HT-29 (cell line): ENCODE measurements at places on chromosomes 16 and 17. TPM values are rescaled to one million over a fixed set of nuclear protein-coding genes. Genes with fewer than 3 reads are reported as not detected.
A peak's percentile ranks its signal among the peaks of the same experiment; 100 is the strongest.

CCL4L2 gene
- total RNA-seq: not detected in 2 replicates

AOC2 gene
- total RNA-seq: 1.6 and 1.8 TPM in 2 replicates

MVP gene
- total RNA-seq: 157 and 185 TPM in 2 replicates

TK1 gene
- 379 and 400 TPM in 2 replicates for total RNA-seq

PDILT gene
- not detected in 2 replicates for total RNA-seq

ZNF689 gene
- 4.9 and 7.7 TPM in 2 replicates for total RNA-seq

GAS7 gene
- total RNA-seq: 0.13 and 2.1 TPM in 2 replicates

SLC13A2 gene
- not detected in 2 replicates for total RNA-seq

PRSS22 gene
- 97.1 and 114 TPM in 2 replicates for total RNA-seq

ARRB2 gene
- 30.4 and 32.3 TPM in 2 replicates for total RNA-seq

GRIN2A gene
- total RNA-seq: not detected in 2 replicates

TMED6 gene
- total RNA-seq: 0.10 TPM in 1 of 2 replicates, not detected in the other

- DNase-seq: no peak
Observed at GRCh38 chr16:20781697-20782096, 17.9 kb downstream of the ACSM3 start.

DNA sequence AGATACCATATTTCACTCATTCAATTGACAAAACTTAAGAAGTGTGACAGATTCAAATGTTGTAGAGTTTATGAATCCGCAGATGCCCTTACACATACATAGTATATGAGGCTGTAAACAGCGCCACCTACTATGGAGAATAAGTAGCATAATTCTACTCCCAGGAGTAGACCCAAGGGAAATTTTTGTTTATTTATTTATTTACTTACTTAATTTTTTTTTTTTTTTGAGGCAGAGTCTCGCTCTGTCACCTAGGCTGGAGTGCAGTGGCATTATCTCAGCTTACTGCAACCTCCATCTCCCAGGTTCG, 35.5 kb downstream of the GAN start:
- DNase-seq: peak; percentile 49

GRCh38 chr16:59047114-59047513, 313.0 kb upstream of the GOT2 start:
- no peak for DNase-seq

- DNase-seq: no peak
Observed at GRCh38 chr16:66188917-66189725, 177.4 kb upstream of the CDH5 start.

DNA sequence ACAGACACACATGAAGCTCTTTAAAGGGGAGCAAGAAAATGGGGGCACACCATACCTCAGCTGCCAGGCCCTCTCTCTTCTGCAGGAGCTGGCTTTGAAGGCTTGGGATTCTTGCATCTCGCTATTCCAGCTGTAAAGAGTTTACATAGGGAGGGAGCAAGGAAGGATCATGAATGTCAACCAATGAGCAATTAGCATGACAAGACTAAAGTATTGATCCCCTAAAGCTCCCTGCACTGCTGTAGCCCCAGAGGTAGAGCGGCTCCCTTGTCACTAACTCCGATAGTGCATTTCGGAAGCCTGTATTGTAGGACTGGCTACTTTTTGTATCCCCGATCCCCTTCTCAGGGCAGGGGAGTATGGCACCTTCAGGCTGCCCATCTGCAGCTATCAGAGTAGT, 113.4 kb upstream of the PMFBP1 start:
- no peak for DNase-seq

DNA sequence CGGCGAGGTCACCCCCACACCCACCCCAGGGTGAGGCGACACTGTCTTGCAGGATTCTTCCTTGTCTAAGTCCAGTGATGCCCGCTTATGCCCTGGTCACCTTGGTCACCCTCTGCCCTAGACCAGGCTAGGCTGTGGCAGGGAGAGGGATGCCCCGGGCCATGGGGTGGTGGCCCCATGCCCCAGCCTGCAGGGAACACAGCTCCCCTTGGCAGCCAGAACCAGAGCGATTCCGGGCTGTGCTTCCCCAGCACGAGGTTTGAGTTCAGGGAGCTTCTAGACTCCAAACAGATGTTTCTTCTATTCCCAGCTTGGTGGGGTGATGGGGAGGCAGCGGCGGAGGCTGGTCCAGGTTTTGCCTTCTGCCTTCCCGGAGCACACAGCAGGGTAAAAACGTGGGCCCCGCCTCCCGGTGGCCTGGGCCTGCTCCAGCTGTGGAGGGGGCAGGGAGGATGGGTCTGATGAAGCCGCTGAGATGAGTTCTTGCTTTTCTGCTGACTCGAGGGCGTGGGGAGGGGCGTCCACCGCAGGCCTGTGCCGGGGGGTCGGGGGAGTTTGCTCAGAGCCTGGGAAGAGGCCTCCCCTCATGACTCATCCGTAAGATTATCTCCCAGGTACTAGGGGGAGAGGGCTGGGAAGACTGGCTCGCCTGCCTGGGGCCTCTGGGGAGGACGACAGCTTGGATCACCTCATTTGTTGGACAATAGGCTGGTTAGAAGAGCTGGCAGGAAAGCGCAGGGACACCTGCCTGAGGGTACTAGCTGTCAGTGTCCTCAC, 15.4 kb downstream of the SMTNL2 start:
- DNase-seq: no peak

- DNase-seq: no peak
Observed at GRCh38 chr17:27529230-27529796, 73.1 kb downstream of the KSR1 start.

- DNase-seq: no peak
Observed at GRCh38 chr17:65848751-65849150, 287.3 kb upstream of the AXIN2 start.

DNA sequence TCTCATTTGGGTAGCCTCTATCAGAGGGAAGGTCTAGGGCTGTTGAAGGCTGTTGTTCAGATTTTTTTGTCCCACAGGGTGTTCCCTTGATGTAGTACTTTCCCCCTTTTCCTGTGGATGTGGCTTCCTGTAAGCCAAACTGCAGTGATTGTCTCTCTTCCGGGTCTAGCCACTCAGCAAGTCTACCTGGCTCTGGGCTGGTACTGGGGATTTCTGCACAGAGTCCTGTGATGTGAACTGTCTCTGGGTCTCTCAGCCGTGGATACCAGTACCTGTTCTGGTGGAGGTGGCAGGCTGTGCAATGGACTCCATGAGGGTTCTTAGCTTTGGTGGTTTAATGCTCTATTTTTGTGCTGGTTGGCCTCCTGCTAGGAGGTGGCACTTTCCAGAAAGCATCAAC, 23.3 kb upstream of the CCR7 start:
- DNase-seq: no peak

GRCh38 chr16:55349867-55350266, 25.9 kb downstream of the IRX6 start:
- DNase-seq: no peak

- DNase-seq: no peak
Observed at GRCh38 chr16:46916980-46917379, 32.8 kb downstream of the GPT2 start.

- no peak for DNase-seq
Observed at GRCh38 chr17:57782647-57783337, 37.7 kb upstream of the CCDC182 start.

DNA sequence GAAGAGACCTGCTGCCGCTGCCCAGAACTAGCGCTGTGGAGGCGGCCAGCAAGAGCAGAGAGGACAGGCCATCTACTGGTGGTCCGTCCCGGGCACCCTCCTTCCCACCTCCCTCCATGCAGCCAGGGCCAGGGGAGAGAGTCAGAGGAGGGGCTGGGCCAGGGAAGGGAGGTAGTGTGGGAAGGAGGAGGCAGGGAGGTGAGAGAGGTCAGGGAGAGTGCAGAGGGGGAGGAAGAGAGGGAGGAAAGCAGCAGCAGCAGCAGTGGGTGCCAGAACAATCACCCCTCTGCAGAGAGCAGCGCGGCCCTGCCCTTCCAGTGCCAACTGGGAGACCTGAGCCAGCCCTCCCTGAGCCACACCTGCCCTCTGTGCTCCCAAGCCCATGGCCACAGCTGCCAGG, 6.6 kb downstream of the C16orf95 start:
- no peak for DNase-seq

GRCh38 chr17:79593636-79594035, 17.2 kb downstream of the RBFOX3 start:
- no peak for DNase-seq

- DNase-seq: peak; percentile 27
Observed at GRCh38 chr17:16419074-16419928, 3.9 kb downstream of the TRPV2 start.

DNA sequence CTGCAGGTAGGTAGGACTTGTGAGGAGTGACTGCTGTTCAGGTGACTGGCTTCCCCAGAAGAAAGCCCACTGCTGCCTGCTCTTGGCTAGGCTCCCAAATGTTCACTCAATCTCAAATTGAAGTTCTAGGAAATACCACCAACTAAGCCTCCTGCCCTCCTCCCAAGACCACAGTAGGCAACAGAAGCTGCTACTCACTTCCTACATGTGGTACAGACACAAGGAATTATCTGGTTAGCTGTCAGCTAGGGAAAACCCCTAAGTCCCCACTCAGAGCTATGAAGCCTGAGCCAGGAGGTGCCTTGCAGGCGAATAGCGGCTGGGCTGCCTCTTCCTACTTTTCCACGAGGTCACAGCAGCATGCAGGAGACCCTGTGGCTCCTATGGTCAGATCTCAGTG, 4.9 kb downstream of the FBXO39 start:
- no peak for DNase-seq

GRCh38 chr17:78120971-78121800, 7.4 kb downstream of the TMC6 start:
- DNase-seq: no peak

DNA sequence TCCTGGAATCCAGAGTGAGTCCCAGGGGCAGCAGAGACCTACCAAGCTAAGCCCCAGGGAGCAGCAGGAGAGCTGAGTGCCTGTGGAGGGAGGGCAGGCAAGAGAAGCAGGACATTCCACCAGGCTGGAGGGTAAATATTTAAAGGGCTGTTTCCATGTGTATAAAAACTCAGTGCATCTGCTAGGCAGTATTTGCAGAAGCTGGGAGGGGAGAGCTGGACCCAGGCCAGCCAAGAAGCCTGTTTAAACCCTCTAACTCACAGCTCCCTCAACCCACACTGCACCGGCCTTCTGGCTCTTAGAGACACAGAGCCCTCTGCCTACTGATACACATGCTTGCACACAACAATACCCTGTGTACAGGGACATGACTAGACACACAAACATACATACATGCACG, 22.5 kb upstream of the TMEM132E start:
- DNase-seq: no peak

GRCh38 chr17:29059281-29059680, 16.3 kb downstream of the PIPOX start:
- peak; percentile 55 for DNase-seq

- no peak for DNase-seq
Observed at GRCh38 chr16:61105544-61105943, 930.7 kb downstream of the CDH8 start.

GRCh38 chr16:89193576-89194293, 6.6 kb downstream of the SLC22A31 start:
- no peak for DNase-seq
